Stimulated activated CD8-positive, alpha-beta memory T cell treated with anti-CD3 and anti-CD28 coated beads, Interleukin-15, amount 100 ng/mL, for 1 hour (primary cell): ENCODE measurements at places on chromosomes 4 and X.

- no peak for DNase-seq
Observed at GRCh38 chr4:13203101-13203500, 281.0 kb downstream of the RAB28 start.

DNA sequence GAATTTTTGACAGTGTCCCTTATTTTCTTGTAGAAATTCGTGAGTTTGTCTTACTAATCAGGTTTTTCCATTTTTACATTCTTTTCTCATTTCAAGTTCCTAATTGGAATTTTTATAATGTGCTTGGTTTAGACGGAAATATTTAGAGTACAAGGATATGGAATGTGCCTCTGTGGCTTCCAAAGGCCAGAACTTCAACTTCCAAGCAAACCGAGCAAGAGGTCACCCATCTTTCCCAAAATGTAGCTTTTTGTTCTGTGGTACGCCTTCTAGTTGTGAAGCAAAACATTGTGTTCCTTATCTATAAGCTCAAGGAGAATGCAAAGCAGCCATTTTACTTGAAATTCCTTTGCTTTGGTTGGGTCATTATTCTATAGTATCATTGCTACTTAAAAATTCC is 212.8 kb upstream of the PACRGL start:
- DNase-seq = no peak

- DNase-seq = no peak
Observed at GRCh38 chr4:114864060-114864459, 249.4 kb downstream of the NDST4 start.

DNA sequence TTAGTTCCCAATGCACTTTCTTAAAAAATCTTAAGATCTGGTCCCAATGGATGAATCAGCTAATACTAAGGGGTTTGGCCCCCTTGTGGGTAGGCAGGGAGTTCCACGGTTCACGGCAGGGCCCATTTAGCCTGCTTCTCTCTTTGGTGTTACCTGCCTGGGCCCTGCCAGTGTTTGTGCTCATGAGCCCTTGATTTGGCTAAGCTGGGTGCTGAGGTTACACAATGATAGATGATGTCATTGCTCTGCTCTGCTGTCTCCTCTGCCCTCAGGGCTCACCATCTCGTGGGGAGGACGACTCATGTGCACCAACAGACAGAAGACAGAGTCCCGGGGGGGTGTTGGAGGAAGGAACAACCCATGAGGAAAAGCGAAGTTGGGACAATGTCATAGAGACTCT is 24.4 kb downstream of the RTL5 start:
- no peak for DNase-seq

- no peak for DNase-seq
Observed at GRCh38 chrX:47936224-47936939, 67.4 kb downstream of the ZNF182 start.

GRCh38 chrX:140713174-140713539 is 3.6 kb downstream of the LINC00632 start:
- no peak for DNase-seq

- DNase-seq = no peak
Observed at GRCh38 chr4:89899854-89900253, 5.2 kb downstream of the MMRN1 start.
